Inflammatory macrophage (primary cell): ENCODE measurements at places on chromosomes 7 and 10.

DNA sequence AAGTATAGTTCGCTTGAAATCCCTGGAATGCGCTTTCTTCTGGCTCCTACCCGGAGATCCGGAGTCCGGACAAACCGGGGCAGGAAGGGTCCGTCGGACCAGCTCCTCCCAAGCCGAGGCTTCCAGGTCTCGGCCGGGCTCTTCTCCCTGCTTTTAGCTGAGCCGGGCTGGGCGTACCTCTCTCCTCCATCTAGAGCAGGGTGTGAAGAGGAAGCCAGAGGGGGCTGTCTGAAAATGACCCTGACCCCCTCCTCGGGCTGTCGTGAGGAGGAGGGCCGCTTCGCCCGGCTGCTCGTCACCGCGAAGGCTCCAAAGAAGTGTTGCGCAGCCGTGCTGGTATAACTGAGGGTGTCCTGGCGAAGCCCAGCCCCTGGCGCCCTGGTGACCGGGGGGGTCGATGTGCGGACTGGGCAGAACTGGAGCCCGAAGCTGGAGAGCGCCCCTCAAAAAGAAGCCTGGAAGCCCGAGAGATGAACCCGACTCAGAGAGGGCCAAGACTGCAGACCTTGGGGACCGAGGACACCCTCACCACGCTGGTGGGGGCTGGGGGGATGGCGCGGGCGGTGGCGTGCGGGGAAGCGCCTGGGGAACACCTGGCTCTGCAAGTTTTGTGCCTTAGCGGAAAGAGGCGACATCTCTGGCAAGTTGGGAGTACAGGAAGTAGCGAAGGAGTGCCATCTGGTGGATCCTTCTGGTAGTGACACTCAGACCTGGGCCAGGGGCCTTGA is 5.7 kb downstream of the KAZALD1 start:
- peak; percentile 87 for DNase-seq

GRCh38 chr7:36396150-36396549 is 6.5 kb downstream of the ANLN start:
- no peak for DNase-seq

GRCh38 chr10:74093530-74094164 is 57.0 kb downstream of the AP3M1 start:
- no peak for DNase-seq

- DNase-seq, result no peak
Observed at GRCh38 chr10:63636812-63637211, 115.6 kb downstream of the REEP3 start.

DNA sequence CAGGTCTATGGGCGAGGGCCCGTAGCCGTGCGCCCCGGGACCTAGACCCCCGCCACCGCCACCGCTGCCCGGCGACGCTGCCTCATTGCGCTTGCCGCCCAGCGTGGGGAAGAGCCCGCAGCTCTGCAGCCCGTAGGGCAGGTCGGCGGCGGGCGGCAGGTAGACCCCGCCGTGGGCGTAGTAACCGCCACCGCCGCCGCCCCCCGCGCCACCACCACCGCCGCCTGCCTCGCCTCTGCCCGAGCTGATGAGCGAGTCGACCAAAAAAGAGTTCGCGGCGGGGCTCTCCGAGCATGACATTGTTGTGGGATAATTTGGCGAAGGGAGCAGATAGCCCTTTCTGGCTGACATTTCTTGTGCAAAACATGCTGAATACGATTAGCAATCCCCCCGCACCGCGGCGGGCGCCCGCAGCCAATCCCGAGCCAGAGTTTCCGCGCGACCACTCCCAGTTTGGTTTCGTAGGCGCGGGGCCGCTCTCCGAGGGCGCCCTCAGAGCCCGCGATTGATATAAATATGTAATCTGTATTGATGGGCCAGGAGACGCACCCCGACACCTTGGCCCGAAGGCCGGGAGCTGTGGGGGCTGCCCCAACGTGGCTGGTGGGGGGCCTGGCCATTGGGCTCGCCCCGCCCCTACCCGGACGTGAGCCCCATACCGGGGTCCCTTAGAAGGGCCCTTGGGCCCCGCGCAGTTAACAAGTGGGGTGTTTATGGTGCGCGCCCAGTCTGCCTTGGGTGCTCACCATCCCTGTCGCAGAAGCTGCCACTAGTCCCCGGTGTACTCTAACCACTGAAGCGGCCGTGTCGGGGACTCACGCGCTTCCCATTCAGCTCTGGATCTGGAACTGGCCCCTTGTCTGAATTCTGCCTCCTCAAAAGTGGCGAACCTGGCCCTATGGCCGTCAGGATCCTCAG is at the start of gene HOXA10:
HOXA10 (minus strand) TSS at position 365 of the 918 bp plus-strand sequence; CDS start at position 351, 14 bp downstream.
- no peak for DNase-seq

DNA sequence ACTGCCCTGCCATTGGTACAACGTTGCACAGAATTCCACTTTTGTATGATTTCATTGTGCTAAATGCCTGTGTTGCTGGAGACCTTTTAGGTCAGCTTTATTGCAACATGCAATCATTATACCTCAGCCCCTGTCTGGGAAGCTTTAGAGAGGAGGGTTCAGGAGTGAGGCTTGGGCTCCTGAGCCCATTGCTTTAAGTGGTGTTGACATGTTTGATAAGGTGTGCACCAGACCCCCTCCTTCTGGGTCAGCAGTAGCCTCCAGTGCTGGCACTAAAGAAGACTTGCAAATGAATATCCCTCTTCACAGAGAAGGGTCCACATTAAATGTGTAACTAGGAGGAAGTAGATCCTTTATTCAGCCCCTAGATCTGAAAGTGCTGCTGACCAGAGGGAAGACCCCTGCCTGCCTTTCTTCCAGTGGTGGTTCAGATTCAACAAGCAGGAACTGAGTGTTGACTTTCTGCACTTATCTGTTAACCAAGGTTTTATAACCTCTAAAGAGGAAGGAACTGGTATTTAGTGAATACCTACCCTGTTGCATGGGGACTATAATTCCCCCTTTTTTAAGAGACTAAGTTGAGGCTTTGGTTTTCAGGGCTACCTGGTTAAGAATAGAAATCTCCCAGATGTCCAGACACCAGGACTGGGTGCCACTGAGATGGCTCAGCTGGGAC is 369.4 kb upstream of the IGFBP3 start:
- no peak for DNase-seq

DNA sequence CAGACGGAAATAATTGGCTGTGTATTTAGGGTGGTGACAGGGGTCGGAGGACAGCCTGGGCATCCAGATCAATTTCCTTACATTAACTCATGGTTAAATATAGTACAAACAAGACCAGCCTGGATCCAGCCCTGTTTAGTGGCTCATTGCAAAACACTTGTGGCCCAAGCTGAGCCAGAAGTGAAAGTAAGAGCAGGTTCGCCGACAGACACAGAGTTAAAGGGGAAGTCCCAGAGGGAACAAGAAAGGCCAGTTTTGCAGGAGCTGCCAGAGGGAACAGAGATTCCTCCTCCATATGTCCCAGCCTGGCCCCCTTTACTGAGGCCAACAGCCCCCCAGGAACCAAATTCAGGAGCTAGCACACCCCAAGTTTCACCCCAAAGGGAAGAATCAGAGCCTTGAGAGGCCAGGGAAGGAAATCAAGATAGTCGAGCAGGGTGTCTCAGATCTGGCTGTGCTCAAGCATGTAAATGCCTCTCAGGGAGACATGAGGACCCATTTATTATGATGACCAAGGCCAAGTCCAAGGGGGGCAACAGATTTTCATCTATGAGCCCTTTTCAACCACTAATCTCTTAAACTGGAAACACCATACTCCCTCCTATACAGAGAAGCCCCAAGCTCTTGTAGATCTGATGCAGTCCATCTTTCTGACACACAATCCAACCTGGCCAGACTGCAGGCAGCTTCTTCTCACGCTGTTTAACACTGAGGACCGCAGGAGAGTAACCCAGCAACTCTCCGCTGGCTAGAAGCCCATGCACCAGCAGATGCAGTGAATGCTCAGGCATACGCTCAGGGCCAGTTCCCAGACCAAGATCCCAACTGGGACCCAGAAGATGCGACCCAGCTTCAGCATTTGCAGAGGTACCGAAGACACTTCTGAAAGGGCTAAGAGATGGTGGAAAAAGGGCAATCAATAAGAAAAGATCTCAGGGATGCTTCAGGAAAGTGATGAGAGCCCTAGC is 15.9 kb upstream of the ADCK2 start:
- peak; percentile 90 for DNase-seq

- DNase-seq, result no peak
Observed at GRCh38 chr10:43195557-43195956, 57.3 kb downstream of the CSGALNACT2 start.

DNA sequence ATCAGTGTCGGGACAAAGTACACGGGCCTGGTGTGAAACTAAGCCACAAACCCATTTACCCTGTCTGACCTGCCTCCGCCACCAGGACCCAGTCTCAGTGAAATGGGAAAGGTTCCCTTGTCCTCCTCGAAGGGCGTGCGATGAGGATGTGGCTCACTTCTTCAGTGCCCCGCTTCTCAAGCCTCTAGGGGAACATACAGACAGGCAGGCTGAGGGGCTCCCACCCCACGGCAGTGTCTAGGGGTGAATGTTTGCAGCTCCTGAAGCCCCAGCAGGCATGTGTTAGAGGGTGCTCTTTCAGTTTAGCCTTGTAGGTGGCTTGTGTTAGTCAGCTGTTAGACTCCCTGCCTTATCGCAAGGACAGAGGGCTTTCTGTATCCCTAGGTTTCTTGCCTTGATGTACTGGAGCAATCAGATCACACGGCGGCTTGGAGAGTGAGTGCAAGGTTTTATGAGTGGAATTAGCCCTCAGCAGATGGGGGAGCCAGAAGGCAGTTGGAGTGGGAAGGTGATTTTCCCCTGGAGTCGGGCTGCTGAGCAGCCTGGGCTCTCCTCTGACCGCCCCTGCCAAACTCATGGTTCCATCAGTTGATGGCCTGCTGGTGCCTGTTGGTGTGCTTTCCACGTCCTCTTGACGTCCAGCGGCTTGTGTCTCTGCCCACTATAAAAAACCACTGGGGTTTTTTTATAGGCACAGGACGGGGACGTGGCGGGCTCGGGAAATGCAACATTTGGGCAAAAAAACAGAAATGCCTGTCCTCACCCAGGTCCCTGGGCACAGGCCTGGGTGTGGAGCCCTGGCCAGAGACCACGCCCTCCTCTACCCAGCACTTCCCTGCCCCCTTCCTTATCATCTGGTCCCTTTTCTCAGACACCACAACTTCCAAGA is 759 bp downstream of the NUDT1 start:
- DNase-seq, result peak; percentile 11

DNA sequence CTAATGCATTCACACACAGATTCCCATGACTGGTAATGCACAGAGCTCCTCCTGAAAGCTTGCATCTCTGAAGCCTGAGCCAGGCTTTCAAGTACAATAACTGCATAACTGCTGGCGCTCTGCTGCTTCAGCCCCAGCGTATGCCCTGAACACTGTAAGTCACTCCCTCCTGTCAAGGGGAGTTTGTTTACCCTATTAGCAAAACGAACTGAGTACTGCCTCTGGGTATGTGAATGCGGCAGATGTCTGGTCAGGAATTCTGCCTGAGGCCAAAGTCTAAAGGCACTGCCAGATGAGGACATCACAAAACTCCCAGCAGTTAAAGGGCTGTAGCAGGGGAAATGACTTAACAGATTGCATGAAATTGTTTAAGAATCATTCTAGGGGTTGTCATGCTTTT is 97.7 kb downstream of the NRCAM start:
- no peak for DNase-seq

GRCh38 chr7:134630893-134631292 is 15.8 kb upstream of the BPGM start:
- no peak for DNase-seq

DNA sequence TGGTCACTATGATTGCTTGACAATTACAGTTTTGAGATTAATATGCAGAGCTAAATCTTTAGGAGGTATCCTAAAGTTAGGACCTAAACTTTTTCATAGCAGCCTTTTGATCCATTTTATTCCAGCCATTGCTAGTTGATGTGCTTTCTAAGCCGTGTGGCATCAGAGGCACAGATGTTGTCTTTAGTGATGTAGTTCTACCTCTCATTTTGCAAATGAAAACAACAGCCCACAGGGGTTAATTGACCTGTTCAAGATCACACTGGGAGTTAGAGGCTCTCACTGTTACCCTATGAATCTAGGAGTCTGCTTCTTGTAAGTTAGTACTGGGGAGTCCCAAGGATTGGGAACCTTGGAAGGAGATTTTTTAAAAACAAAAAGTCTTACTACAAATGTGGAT is 10.6 kb downstream of the AUTS2 start:
- DNase-seq, result no peak

DNA sequence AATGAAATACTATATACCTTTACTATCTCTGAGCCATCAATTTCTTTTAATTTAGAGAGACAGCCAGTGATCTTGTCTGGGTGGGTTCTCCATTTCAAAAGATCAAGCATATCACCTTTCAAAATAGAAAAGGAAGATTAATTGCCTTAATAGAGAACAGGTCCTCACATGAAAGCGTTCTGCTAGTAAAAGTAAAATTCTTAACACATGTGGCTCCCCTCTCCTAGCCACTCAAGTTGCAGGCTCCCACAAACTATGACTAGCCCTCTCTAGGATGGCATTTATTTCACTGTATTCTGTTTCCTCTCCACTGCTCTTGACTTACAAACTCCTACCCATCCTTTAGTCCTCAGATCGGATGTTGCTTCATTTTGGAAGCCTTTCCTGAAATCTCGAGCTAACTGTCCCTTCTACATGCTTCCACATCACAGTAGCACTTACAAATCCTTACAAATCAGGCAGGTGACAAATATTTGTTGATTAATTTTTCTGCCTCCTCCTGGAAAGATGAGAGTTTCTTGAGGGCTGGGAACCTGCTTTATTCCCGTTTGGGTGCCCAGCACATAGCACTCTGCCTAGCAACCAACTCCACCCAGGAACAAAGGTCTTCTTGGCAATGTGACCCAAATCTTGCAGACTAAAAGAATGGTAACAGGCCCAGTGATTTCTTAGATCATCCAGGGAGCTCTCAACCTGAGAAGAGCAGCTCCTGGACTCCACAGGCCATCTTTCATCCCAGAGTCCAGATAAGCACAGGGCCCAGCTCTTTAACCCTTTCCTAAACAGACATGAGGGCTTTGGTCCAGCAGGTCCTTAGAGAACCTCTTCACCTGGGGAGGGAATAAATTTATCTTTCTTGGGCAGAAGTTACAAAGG is 310.4 kb upstream of the IMMP2L start:
- no peak for DNase-seq

GRCh38 chr7:4208586-4208985 is 473.5 kb upstream of the FOXK1 start:
- DNase-seq, result no peak

GRCh38 chr7:13742811-13743210 is 246.7 kb downstream of the ETV1 start:
- no peak for DNase-seq

GRCh38 chr7:138023618-138024342 is 21.9 kb upstream of the CREB3L2 start:
- no peak for DNase-seq

GRCh38 chr7:45021604-45022296 is 21.7 kb downstream of the CCM2 start:
- no peak for DNase-seq

GRCh38 chr7:108335269-108335918 is 120.8 kb downstream of the NRCAM start:
- DNase-seq, result no peak

- DNase-seq, result no peak
Observed at GRCh38 chr7:132083126-132083525, 493.1 kb downstream of the PLXNA4 start.

- no peak for DNase-seq
Observed at GRCh38 chr7:132998763-132999162, 83.1 kb downstream of the CHCHD3 start.

- no peak for DNase-seq
Observed at GRCh38 chr10:76628801-76629200, 1008.8 kb downstream of the KCNMA1 start.
